NCI-H187 (cell line): ENCODE measurements at places on chromosomes 2 and 18.

- DNase-seq, result no peak
Measured at GRCh38 chr2:106124106-106124756, 69.9 kb downstream of the UXS1 start.

GRCh38 chr2:199778655-199779054, 72.3 kb downstream of the FTCDNL1 start:
- DNase-seq, result no peak

DNA sequence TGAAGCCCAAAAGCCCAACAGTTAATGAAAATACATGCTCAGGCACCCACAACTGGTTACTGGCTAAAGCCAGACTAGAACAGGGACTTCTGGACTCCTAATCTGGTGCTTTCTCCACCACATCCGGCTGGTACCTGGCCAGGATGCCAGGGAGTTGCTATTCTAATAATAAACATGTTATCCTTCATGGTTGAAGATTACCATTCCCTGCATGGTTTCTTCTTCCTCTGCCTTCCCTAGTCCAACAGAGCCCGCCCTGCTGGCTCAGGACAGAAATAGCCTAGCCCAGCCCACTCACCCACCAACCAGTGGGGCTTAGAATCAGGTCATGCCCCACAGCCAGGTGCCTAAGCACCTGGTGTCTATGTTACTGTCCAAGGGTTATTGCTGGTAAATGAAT, 184.2 kb downstream of the TMEM247 start:
- no peak for DNase-seq

DNA sequence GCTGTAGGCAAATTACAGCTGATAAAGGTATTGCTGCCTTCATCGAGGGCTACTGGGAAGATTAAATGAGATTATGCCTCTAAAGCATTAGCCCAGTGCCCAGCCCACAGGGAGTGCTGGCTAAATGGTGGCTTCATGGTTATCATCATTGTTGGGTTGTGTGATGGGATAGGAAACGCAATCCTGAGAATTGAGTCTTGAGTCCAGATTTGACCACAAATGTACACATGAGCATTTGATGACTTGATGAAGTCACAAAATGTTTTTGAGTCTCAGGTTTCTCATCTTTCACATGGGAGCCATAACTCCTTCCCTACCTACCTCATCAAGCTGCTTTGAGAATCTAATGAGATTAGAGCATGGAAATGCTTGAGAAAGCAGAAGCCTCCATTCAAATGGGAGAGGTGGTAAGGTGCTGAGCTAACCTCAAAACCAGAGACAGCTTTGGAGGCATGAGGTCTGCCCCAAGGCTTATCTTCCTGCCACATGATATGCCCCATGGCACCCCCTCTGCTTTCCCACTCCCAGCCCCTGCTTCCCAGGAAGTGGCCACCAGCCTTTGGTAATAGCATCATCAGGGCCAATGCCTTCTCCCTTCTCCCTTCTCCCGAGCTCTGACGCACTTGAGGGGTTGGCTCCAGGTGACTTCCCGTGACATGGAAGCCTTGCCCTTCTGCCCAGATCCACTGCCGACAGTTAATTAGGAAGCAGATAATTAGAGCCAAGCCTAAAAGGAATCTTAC, 149.4 kb upstream of the EPAS1 start:
- no peak for DNase-seq

- DNase-seq, result no peak
Measured at GRCh38 chr2:205408696-205409095, 273.6 kb upstream of the NRP2 start.

- DNase-seq, result no peak
Measured at GRCh38 chr2:238930216-238930615, 82.3 kb downstream of the TWIST2 start.

DNA sequence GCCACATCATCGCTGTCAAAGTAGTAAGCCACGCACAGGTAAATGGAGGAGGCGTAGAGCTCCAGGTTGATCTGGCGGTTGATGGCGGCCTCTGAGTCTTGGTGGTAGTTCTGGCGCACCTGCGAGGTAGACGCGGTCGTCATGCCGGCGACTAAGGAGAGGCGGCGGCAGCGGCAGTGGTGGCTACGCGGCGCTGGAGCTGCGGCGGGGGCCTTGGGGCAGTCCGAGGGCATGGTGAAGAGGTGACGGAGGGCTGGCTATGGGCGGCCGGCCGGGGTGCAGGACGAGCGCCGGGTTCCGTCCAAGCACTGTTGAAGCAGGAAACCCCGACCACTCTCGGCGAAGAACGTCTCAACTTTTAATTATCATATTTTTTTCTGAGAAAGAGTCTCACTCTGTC, 12.7 kb upstream of the ZNF513 start:
- DNase-seq, result no peak

- no peak for DNase-seq
Measured at GRCh38 chr18:811892-812375, at the start of gene YES1. TSS of gene YES1 (minus strand) at chr18:812242. CDS start at chr18:756827, 55,415 bp downstream.

GRCh38 chr2:7816233-7816632, 865.6 kb upstream of the ID2 start:
- DNase-seq, result no peak
